ENCODE measurements at places on chromosomes 6 and 20. TPM values are rescaled to one million over a fixed set of nuclear protein-coding genes. Genes with fewer than 3 reads are reported as not detected.

The SYCP2L gene
- total RNA-seq: 3.9 TPM

The ZNF334 gene
- total RNA-seq: not detected

The NINL gene
- total RNA-seq: 12.7 TPM

The RBPJL gene
- not detected for total RNA-seq

The DCBLD1 gene
- 30.5 TPM for total RNA-seq

The SPAG4 gene
- total RNA-seq: 5.2 TPM

The PTGIS gene
- total RNA-seq: not detected

The CASS4 gene
- total RNA-seq: 0.08 TPM

The GINM1 gene
- 24.5 TPM for total RNA-seq

The HCRTR2 gene
- not detected for total RNA-seq

The SLC2A4RG gene
- total RNA-seq: 86.9 TPM

The MICAL1 gene
- 19.5 TPM for total RNA-seq

The ARMC12 gene
- 0.44 TPM for total RNA-seq

The C6orf163 gene
- 0.44 TPM for total RNA-seq

The ARFGEF3 gene
- total RNA-seq: 0.57 TPM

The HACE1 gene
- total RNA-seq: 2.6 TPM

The PRKN gene
- not detected for total RNA-seq

The BPI gene
- not detected for total RNA-seq

The FOXF2 gene
- 24.3 TPM for total RNA-seq

The HLA-DQA2 gene
- total RNA-seq: not detected

The ENTPD6 gene
- 175 TPM for total RNA-seq

The TNFRSF6B gene
- total RNA-seq: 1.4 TPM

The MGME1 gene
- total RNA-seq: 42.2 TPM

The MAS1L gene
- total RNA-seq: not detected

The SLC17A3 gene
- 0.87 TPM for total RNA-seq

The NCOA5 gene
- total RNA-seq: 26.8 TPM

The LRRC1 gene
- 5.3 TPM for total RNA-seq

The REM1 gene
- total RNA-seq: 0.18 TPM

The PNPLA1 gene
- not detected for total RNA-seq

The OR2H2 gene
- not detected for total RNA-seq

The TMEM244 gene
- total RNA-seq: not detected

The PAX1 gene
- total RNA-seq: 0.09 TPM

The RAET1L gene
- not detected for total RNA-seq

The ROMO1 gene
- total RNA-seq: 331 TPM

The PDYN gene
- total RNA-seq: not detected

All from A549 treated with ZK216348 at 1 μM for 4 hours (cell line).